ENCODE measurements at places on chromosomes 2 and 18.

GRCh38 chr2:46697830-46698323 lies 217.7 kb downstream of the MCFD2 start:
- DNase-seq = no peak

DNA sequence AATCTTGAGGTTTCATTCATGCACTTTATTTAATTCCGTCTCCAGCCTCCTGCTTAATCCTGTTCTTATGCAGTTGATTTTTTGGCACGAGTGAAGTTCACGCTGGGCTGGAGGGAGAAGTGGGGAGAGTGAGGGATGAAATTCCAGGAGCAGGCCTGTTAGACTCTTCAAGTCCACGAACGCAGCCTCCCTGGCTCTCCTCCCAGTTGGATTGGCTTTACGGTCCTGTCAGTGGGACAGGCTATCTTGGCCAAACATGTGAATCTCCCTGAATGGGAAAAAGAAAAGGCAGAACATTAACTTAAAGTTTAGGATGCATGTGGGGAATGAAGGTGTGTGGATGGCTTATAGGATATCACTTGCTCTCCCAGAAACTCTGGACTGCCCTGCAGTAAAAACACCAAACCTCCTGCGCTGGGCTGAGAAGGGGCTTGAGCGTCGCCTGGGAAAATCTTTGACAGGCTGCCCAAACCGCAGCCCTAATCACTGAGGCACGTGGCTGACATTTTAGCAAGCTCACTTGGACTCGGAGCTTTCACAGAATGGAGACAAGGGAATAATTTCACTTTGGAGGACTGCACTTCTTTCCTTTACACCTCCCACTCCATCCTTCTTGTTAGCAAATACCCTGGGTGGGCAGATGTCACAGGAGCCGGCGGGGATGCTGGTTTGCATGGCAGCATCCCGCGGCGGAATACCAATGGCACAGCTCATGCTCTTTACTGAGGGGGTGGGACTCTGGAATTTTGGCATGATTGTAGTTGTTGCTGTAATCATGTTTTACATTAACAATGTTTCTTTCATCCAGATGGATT lies 93.9 kb downstream of the ACKR3 start:
- no peak for DNase-seq

DNA sequence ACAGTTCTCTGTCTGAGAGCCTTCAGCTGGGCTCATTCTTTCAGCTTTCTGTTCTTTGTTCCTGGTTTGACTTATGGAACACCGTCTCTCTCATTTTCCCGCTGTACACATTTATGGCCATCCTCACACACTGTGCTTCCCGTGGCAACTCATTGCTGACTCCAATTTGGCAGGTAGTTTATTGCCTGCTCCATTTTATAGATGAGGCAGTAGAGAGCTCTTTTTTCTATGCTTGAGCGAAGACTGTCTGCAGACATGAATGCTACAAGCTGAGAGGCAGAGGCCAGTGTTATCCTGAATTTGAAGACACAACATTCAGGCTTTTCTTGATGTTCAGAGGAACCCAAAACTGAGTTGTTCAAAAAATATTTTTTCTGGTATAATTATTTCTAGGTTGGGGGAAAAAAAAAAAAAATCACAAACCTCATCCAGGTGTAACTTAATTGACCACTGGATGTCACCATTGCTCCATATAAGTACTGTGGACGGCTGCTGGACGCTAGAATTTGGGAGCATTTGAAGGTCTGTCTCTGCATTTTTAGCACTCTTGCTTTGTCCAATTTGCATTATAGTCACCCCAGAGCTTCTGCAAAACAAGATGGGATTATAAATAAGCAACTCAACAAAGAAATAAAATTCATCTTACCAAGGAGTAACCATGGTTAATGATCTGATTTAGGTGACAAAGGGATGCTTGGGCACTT lies 83.5 kb downstream of the HRH4 start:
- no peak for DNase-seq

GRCh38 chr18:44895176-44895798 lies 214.6 kb downstream of the SETBP1 start:
- DNase-seq = peak; percentile 35

- no peak for DNase-seq
These were observed 161.8 kb downstream of the LNPK start for GRCh38 chr2:175840256-175840655.

DNA sequence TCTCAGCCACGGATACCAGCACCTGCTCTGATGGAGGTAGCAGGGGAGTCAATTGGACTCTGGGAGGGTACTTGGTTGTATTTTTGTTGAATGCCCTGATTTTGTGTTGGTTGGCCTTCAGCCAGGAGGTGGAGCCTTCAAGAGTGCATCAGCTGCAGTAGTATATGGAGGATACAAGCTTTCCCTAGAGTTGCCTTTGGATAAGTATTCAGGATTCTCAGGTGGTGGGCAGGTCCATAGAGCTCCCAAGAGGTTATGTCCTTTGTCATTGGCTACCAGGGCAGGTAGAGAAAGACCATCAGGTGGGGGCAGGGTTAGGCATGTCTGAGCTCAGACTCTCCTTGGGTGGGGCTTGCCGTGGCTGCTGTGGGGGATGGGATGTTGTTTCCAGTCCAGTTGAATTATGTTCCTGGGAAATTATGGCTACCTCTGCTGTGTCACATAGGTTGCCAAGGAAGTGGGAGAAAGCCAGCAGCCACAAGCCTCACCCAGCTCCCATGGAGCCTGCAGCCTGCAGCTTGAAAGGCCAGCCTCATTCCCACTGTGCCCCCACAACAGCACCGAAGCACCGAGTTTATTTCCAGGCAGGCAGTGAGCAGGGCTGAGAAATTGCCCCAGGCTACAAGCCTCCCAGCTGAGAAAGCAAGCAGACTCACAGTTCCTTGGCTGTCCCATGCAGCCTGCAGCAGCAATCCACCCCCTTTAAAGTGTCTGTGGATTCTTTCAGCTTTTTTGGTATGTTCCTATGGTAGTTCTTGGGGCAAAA lies 38.6 kb upstream of the CHST9 start:
- DNase-seq = no peak

DNA sequence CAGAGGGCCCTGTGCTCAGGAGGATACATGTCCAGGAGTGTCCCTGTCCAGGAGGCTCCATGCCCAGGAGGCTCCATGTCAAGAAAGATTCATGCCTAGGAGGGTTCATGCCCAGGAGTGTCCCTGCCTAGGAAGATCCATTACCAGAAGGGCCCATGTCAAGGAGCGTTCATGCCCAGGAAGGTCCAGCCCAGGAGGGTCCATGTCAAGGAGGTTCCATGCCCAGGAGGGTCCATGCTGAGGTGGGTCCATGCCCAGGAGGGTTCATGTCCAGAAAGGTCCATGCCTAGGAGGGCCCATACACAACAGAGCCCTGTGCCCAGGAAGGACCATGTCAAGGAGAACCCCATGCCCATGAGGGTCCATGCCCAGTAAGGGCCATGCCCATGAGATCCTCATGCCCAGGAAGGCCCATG lies 7.0 kb downstream of the GPR35 start:
- DNase-seq = no peak

GRCh38 chr2:144572977-144573376 lies 53.1 kb upstream of the ZEB2 start:
- no peak for DNase-seq

DNA sequence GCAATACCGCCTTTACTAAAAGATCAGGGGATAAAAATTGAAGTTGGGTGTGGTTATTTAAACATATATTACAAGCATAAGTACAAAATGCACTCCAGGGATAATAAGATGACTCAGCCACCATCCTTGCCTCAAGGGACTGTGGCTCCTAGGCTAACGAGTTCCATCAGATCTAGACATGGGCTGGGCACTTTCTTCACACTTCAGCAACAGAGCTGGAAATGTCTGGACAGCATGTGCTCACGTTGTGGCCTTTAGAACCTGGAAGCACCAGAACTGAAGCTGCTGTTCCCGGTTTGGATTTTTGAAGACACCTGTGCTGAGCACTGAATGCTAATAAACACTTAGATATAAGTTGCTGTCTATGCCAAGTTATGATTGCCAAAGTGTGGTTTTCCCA lies 384.2 kb upstream of the SALL3 start:
- no peak for DNase-seq

DNA sequence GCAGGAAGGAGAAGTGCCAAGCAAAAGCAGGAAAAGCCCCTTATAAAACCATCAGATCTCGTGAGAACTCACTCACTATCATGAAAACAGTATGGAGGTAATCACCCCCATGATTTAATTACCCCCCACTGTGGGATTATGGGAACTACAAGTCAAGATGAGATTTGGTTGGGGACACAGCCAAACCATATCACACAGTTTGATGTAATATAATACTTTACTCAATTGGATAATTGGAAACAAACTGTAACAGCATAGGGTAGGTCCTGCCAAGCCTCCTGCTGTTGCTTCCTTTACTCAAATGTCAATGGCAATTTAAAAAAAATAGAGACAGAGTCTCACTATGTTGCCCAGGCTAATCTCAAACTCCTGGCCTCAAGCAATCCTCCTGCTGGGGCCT lies 15.5 kb upstream of the METTL21A start:
- DNase-seq = no peak

DNA sequence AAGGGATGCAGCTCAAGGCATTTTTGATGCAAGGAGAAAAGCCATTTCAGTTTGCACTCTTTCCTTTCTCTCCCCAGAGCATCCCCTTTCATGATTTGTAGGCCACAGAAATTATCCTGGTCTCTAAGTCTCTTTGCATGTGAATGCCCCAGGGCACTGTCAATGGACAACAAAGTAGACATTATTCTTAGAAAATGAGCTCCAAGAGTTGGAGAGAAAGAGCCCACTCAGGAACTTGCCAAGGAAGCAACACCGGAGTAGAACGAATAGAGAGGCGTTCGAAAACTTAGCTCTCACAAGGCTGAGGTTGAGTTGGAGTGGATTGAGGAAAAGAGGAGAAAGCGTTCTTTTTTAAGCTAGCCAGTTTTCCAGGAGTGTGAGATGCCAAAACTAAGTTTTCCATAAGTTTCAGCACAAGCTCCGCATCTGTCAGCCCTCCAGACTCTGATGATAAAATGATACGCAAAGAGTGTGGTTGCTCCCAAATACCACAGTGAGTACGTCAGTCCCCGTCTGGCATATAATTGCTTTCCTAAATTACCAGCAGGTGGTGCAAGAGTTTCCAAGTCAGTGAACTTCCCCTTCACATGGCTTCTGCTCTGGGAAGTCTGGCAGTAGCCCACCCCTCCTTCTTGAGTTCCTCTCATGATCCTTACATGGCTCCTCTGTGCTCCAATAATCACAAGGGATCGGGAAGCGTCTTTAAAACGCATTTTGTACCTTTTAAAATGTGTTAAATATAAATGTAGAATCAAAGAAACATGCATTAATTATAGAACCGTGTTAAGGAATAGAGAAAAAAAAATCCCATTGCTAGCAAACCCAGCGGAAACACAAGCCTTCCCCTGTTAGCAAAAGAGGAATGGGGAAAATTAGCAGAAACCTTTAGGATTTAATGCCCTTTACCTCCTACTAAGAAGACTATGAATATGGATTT lies 1060.6 kb upstream of the FANCL start:
- no peak for DNase-seq

DNA sequence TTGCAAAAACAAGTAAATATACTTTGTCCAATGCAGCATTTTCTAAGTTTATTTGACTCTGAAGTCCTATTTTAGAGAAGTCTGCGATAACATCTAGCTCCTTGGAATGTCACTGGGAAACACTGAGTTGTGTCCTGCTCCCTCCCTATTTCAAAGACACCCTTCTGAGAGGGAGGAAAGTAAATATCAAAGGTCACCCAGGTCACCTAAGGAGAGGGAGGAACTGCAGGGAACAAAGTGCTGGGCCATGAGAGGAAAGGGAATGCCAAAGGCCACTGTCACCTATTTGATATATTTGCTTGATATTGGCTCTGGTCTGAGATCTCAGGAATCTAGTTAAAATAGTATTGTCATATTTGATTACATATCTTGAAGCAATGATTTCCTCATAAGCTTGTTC lies 201.3 kb downstream of the GCA start:
- DNase-seq = no peak

DNA sequence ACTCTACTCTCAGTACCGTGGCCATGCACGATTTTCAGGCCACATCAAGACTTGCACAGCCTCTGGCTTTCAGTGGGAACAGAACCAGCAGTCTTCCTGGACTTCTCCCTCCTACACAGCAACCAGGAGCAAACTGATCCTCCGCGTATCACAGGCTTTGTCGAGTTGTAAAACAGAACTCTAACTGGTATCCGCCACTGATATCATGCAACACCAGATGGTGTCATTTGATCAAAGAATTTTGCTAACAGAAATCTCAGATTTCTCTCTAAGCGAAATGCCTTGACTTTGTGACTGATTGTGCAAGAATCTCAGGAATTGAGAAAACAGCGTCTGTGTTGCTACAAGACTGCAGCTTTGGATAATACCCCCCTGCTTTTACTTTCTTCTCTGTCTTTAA lies 85.7 kb downstream of the COPS8 start:
- DNase-seq = no peak

- DNase-seq = no peak
These were observed 416.4 kb downstream of the CMPK2 start for GRCh38 chr2:6449343-6449742.

GRCh38 chr2:101899871-101900270 lies 91.9 kb upstream of the IL1R2 start:
- DNase-seq = no peak

DNA sequence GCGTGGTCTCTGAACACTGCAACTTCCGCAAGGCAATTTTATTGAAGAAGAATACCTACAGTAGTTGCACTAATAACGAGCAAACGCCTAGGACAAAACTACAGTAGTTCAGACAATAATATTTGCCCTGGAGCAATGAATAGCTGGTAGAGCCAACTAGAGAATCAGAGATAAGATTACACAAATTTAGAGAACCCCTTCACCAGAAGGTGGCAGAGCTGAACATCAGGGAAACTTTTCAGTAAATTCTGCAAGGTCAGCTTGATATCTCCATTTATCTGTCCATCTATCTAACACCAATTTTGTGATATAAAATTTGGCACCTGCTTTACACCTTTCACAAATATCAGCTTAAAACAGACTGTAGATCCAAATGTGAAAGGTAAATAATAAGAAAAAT lies 43.8 kb downstream of the CDH19 start:
- DNase-seq = no peak

DNA sequence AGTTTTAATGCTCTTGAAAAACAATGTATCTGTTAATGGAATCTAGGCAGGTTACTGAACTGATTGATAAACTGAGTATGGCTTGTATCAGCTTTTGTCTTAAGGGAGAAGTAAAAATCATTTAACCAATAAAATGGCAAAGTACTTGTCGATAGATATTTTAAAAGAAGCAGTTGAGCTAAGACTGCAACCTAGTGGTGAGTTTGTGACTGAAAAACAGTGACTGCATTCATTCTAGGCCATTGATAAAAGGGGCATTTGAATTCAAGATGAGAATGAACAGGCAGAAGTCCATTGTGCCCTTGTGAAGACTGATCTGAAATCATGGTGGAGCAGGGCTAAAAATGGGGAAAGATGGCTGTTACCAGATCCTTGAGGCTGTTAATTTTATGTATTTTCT lies 59.4 kb upstream of the MSTN start:
- DNase-seq = no peak

GRCh38 chr2:230828272-230828961 lies 36.3 kb upstream of the ITM2C start:
- DNase-seq = no peak

GRCh38 chr2:215604606-215605005 lies 168.7 kb upstream of the FN1 start:
- DNase-seq = no peak

Data from stimulated activated CD4-positive, alpha-beta T cell treated with anti-CD3 and anti-CD28 coated beads, Interleukin-2, amount 100 ng/mL, for 24 hours (primary cell).